Stimulated activated CD4-positive, alpha-beta T cell treated with anti-CD3 and anti-CD28 coated beads, Interleukin-2, amount 100 ng/mL, for 48 hours (primary cell): ENCODE measurements at places on chromosomes 12 and 14.

DNA sequence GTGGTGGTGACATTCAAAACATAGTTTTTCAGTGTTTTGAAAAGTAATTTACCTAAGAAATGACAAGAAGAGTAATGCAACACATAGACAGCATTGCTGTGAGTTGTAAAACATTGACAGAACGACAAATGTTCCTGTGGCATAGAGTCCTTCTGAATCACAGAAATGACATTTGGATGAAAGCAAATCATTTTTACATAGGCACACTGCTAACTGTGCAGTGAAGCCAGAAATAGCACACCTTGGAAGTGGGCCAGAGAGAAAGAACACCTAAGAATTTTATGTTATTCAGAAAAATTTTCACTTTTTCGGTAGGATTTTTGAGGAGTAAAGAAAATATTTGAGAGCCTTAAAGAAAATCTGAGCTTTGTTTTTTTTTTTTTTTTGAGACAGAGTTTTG is 100.6 kb downstream of the ANO4 start:
- DNase-seq: no peak

GRCh38 chr14:104311358-104311757 is 173.0 kb downstream of the KIF26A start:
- no peak for DNase-seq

DNA sequence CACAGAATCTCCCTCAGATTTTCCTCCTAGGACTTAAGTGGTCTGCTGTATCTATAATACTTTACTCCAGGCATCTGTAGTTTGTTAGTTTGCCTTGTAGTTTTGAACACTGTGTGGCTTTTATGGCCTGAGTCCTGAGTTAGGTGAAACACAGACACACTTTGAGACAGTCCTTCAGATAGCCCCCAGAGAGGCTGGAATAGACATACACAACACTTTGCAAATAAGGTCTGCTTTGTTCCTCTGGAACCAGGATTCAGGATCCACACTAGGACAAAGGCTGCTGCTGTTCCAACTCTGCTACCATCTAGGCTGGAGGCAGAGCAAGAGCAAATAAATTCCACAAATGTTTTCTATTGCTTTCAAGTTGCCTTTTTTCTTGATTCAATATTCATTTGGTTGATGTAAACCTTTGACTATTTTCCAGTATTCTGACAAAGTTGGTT is 41.4 kb upstream of the INSM2 start:
- DNase-seq: no peak

DNA sequence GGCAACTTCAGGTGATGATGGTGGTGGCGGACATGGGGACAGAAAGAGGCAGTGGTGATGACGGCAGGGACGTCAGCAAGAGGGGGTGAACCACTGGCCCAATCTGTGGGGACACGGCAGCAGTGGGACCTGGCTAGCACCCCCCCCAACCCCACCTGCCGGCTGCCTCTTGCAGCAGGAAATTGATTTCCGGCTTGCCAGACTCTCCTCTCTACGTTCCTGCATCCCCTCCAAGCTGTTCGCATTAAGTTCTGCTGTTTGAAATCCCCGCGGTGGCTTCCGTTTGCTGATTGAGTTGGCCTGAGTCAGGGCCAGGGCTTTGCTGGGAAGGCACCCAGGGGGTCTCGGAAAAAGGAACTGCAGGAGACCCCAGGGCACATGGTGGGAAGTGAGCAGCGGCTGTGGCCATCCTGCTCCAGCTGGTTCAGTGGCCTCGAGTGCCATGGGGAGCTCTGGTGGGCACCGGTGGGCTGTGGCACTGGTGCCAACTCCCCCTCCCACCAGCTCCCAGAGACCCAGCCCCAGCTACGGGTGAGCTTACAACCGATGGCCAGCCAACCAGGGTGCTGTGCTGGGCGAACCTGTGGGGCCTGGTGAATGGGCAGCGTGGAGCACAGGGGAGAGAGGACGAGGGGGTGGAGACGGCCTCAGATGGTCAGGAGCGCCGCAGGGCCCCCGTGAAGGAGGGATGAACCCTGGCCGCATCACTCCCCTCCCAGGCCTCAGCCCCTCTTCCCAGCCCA is 14.6 kb upstream of the NUDT14 start:
- DNase-seq: no peak

DNA sequence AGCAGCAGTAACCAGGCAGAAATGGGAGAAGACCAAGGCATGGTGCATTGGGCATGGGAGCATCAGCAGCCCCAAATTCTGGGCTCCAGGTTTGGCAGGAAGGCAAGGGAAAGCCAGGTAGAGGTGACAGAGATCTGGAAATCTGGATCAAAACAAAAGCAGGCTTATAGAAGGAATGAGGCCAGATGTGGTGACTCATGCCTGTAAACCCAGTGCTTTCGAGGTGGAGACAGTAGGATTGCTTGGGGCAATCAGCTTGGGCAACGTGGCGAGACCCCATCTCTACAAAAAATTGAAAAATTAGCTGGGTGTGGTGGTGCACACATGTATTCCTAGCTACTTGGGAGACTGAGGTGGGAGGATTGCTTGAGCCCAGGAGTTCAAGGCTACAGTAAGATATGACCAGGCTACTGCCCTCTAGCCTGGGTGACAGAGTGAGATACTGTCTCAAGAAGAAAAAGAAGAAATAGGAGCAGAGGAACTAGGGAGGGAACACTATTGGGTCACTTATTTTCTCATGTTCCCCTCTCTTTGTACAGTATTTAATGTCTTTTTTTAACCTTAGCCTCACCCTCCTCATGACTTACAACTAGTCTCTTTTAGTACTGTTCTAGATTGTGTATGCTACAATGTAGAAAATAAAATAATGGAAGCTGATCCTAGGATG is 25.1 kb downstream of the SLC4A8 start:
- DNase-seq: no peak

- no peak for DNase-seq
Measured at GRCh38 chr14:33909380-33910084, 41.3 kb downstream of the EGLN3 start.

GRCh38 chr12:55708695-55709233 is 1.1 kb upstream of the ITGA7 start:
- DNase-seq: no peak

GRCh38 chr12:130764475-130765185 is 48.5 kb upstream of the RIMBP2 start:
- DNase-seq: peak; percentile 39

DNA sequence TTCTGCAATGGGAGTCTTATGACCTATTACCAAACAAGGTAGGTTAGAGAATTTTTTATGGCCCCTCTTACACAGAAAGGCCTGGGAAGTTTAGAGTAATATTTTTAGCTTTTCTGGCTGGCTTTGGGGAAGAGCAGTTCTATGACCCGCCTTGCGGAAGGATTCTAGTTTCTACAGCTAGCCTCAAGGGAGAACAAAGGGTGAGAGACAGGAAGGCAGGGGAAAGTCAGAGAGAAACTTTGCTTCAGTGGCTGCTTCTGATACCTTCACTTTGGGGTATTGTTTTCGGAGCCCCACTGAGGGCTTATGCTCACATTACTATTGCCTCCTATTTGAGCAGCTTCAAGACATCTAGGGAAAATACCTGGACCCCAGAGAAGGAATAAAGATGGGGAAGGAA is 80.7 kb upstream of the NUDT4 start:
- no peak for DNase-seq

GRCh38 chr14:89357655-89358297 is 59.3 kb downstream of the FOXN3 start:
- DNase-seq: no peak

DNA sequence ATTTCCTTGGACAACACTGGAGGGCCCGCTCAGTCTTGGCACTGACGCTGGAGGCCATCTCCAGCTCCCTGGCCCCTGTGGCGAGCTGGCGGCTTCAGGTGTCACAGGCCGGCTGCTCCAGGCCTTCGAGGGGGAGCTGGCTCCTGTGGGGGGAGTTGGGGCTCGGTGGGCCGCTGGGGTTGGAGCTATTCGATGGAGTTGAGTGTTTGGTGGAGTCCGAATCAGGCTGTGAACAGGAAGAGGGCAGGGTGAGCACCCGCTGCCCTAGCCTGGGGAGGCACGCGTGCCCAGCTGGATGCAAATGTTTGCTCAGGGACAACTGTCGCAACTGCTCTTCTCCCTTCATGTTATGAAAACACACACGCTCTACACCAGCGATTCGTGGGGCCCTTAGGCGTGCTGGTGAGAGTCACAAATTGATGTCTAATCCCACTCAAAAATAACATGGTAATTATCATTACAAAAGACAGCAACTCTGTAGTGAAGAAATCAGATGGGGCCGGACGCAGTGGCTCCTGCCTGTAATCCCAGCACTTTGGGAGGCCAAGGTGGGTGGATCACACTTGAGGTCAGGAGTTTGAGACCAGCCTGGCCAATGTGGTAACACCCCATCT is 11.3 kb downstream of the AMN start:
- no peak for DNase-seq

- no peak for DNase-seq
Measured at GRCh38 chr14:94394025-94394493, 5.7 kb upstream of the SERPINA1 start.

- DNase-seq: no peak
Measured at GRCh38 chr14:91614187-91614586, 104.1 kb upstream of the PPP4R3A start.

DNA sequence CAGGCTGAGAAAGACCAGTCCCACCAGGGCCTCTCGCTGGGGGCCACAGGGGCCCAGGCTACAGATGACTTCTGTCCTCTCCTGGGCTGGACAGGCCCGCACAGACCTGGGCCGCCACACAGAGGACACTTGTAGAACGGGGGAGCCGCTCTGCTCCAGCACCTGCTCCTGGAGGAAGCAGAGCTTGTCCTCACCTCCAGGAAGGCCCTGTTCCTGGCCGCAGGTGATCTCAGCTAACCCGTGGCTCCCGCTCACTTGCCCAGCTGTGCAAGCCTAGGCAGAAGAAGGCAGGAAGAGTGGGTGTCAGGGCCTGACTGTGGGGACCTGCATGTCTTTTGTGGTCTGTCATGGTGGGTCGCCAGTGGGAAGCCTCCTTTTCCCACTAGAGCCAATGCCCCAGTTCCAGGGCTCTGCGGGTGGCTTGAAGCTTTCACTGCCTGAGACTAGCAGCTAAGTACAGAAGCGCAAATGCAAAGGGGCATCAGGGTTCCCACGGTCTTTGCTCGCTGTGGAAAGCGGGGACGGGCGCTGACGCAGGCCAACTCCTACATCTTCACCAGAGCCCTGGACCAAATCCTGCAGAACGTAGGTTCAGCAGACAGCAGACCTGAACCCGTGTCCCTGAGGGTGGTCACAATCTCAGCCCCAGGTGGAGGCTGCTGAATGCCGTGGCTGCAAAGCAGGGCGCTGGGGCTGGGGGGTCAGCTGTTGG is 8.8 kb upstream of the CEP170B start:
- DNase-seq: no peak

DNA sequence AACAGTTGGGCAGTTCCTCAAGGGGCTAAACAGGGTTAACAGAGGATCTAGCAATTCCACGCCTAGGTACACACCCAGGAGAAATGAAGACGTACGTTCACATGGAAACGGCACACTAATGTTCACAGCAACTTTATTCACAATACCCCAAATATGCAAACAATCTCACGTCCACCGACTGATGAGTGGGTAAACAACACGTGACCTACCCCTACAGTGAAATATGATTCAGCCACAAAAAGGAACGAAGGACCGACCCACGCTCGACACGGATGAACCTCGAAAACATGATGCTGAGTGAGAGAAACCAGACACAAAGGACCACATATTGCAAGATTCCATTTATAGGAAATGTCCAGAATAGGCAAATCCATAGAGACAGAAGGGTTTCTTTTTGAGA is 112.7 kb downstream of the NCOR2 start:
- DNase-seq: no peak

- DNase-seq: no peak
Measured at GRCh38 chr12:51419425-51420193, 5.0 kb upstream of the SLC4A8 start.

DNA sequence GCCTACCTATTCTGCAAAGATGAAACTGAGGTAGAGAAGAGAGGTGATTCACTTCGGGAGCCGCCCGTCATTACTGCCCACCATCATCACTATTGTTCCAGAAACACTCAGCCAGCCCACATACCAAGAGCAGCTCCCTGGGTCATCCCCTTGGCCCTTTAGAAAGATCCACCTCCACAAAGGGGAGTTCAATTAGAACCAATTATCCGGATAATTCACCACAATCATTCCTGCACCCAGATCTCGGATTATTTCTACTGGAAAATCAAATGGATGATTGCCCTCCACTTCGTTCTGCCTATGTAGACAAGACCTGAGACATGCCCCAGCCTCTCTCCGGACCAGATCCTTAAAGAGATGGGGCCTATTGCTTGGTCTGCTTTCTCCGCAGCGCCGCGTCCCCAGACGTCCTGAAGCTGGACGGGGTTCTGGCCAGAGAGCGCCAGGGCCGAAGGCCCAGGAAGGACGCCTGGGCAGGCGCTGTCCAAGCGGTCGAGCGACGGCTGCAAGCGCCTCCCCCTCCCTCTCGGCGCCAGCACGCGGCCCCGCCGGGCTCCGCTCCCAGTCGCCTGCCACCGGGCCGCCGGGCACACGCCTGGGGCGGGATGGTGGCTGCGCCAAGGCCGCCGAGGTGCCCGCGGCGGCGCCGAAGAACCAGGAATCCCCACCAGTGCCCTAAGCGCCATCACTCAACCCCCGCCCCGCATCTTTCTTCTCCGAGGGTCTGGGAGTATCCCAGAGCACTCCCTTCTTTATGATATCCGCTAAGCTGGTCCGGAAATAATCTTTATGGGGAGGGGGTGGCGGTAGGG is 1.3 kb upstream of the ASCL1 start:
- DNase-seq: no peak

- DNase-seq: no peak
Measured at GRCh38 chr12:19066475-19067001, 63.0 kb upstream of the PLEKHA5 start.

DNA sequence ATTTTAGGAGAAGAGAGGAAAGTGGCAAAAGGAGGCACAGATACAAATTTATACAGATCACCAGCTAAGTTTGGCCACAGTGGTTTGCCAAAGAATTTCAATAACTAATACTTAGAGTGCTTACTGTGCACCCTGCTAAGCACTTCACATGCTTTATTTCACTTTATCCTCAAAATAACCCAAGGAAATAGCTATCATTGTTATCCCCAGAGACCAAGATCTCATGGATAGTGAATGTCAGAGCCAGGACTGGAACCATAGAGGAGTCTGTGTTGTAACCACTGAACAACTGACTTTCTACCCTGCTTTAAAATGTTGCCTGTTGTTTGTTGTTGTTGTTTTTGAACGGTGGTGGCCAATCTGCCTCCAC is 1.3 kb upstream of the TCP11L2 start:
- no peak for DNase-seq

- no peak for DNase-seq
Measured at GRCh38 chr12:128961957-128962356, 108.7 kb downstream of the GLT1D1 start.

DNA sequence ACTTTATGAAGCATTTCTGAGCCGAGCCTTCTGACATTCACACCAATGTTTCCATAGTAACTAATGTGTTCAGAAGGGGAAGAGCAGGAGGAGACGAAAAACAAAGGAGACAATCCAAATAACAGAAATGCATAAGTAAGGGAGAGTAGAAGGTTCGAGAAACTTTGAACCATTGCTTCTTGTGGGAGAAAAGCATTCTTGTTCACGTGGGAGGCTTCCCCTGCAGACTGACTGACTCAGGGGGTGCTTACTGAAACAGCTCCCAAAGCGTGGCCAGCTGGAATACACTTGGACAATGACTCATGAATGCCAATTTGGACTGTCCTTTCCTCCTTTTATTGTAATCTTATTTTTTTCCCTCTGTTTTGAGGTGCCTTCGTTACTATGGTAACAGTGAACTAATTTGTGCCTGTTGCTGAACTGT is 73.9 kb downstream of the NEDD1 start:
- no peak for DNase-seq

- DNase-seq: no peak
Measured at GRCh38 chr14:105047283-105048016, 17.8 kb downstream of the GPR132 start.

GRCh38 chr12:26244503-26244902 is 49.1 kb downstream of the SSPN start:
- no peak for DNase-seq
